ENCODE measurements at places on chromosomes 7 and 10.
A peak's percentile ranks its signal among the peaks of the same experiment; 100 is the strongest.

GRCh38 chr7:148773334-148773733 lies 74.6 kb downstream of the CUL1 start:
- peaks cover 2% of the 10 kb centered on the region for H3K4me1 ChIP-seq
- H3K27me3 ChIP-seq = no peaks in the 10 kb centered on the region
- H3K36me3 ChIP-seq = peaks cover 17% of the 10 kb centered on the region

DNA sequence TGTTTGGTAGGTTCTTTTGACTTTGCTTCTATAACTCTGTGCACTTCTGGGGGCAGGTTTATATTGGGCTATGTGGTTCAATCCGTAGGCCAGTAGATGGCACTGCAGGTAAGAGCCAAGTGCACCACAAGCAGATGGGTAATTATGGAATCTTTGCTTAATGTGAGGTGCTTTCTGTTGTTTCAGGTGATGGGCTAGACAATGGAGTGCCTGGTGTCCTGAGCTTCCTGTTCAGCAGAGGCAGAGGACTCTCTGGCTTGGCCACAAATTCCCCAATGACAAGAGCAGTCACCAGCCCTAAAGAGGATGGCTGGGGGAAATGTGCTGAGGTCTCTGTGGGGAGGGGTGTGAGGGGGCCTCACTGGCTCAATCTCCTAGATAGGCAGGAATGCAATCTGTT lies 455.0 kb downstream of the CCSER2 start:
- no peaks in the 10 kb centered on the region for H3K4me1 ChIP-seq
- peaks cover 26% of the 10 kb centered on the region for H3K27me3 ChIP-seq
- no peak overlapping the region for H3K27ac ChIP-seq
- no peak for DNase-seq

GRCh38 chr10:17216217-17216900 lies 11.7 kb upstream of the VIM start:
- no peak overlapping the region for H3K4me3 ChIP-seq
- H3K27ac ChIP-seq = peak overlapping the region; percentile 44
- no peaks in the 10 kb centered on the region for H3K36me3 ChIP-seq
- DNase-seq = no peak

GRCh38 chr10:113709221-113709838 lies 29.6 kb downstream of the CASP7 start:
- no peak for DNase-seq
- peaks cover 3% of the 10 kb centered on the region for H3K36me3 ChIP-seq
- no peaks in the 10 kb centered on the region for H3K27me3 ChIP-seq
- peaks cover 29% of the 10 kb centered on the region for H3K4me1 ChIP-seq
- no peak overlapping the region for H3K27ac ChIP-seq

- no peak overlapping the region for H3K27ac ChIP-seq
- no peaks in the 10 kb centered on the region for H3K4me1 ChIP-seq
- H3K4me3 ChIP-seq = no peak overlapping the region
- H3K27me3 ChIP-seq = peaks cover 60% of the 10 kb centered on the region
- H3K36me3 ChIP-seq = no peaks in the 10 kb centered on the region
Observed at GRCh38 chr10:7457478-7458316, 46.9 kb upstream of the SFMBT2 start.

DNA sequence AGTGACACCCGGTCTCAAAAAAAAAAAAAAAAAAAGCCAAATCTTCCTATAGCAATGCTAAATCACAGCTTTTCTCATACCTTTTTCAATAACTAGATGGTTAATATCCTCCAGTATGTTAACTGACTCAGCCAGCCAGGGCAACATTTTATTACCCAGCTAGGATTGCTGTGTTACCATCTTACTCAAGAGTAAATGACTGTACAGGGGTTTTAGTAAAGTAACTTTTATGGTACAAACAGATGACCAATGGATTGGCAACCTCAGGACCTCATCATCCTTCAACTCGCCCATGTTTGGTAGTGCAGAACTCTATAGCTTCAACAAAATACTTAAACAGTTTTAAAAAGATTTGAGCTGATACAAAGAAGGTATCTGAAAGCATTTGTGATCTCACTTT lies 59.5 kb downstream of the HBP1 start:
- H3K27ac ChIP-seq = no peak overlapping the region
- H3K4me1 ChIP-seq = no peaks in the 10 kb centered on the region
- H3K4me3 ChIP-seq = no peak overlapping the region
- peaks cover 12% of the 10 kb centered on the region for H3K36me3 ChIP-seq
- DNase-seq = no peak

- peak overlapping the region; percentile 95 for H3K27ac ChIP-seq
- DNase-seq = no peak
- H3K36me3 ChIP-seq = no peaks in the 10 kb centered on the region
- H3K4me3 ChIP-seq = peak overlapping the region; percentile 71
Observed at GRCh38 chr7:1040790-1041189, 3.6 kb upstream of the GPR146 start.

- H3K27me3 ChIP-seq = peaks cover 29% of the 10 kb centered on the region
- H3K27ac ChIP-seq = no peak overlapping the region
- DNase-seq = no peak
- no peak overlapping the region for H3K4me3 ChIP-seq
Observed at GRCh38 chr10:113402602-113403001, 150.3 kb upstream of the HABP2 start.

- H3K4me1 ChIP-seq = peaks cover 7% of the 10 kb centered on the region
- DNase-seq = no peak
- no peak overlapping the region for H3K4me3 ChIP-seq
- H3K36me3 ChIP-seq = peaks cover 2% of the 10 kb centered on the region
- no peaks in the 10 kb centered on the region for H3K27me3 ChIP-seq
Observed at GRCh38 chr7:111405621-111406020, 156.7 kb downstream of the IMMP2L start.

DNA sequence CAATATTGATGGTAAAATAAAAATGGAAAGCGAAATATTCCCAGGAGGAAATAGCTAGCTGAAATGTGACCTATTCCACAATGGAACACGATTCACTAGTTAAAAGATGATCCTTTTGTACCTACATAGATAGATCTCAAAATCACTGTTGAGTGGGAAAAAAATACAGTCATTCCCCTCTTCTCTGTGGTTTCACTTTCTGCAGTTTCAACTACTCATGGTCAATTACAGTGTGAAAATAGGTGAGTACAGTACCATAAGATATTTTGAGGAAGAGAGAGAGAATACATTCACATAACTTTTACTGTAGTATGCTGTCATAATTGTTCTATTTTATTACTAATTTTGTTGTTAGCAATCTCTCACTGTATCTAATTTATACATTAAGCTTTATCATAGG lies 56.0 kb upstream of the COL13A1 start:
- peaks cover 20% of the 10 kb centered on the region for H3K4me1 ChIP-seq
- H3K27me3 ChIP-seq = peaks cover 19% of the 10 kb centered on the region
- H3K4me3 ChIP-seq = no peak overlapping the region
- no peak for DNase-seq
- no peak overlapping the region for H3K27ac ChIP-seq

GRCh38 chr7:44661233-44661632 lies 54.8 kb downstream of the OGDH start:
- H3K4me1 ChIP-seq = peaks cover 10% of the 10 kb centered on the region
- no peak overlapping the region for H3K4me3 ChIP-seq
- H3K27ac ChIP-seq = no peak overlapping the region
- no peak for DNase-seq

- H3K4me3 ChIP-seq = peak overlapping the region; percentile 97
- H3K4me1 ChIP-seq = peaks cover 11% of the 10 kb centered on the region
- DNase-seq = peak; percentile 90
- no peaks in the 10 kb centered on the region for H3K27me3 ChIP-seq
Observed at GRCh38 chr10:73730153-73730906, 13.8 kb upstream of the SEC24C start.

DNA sequence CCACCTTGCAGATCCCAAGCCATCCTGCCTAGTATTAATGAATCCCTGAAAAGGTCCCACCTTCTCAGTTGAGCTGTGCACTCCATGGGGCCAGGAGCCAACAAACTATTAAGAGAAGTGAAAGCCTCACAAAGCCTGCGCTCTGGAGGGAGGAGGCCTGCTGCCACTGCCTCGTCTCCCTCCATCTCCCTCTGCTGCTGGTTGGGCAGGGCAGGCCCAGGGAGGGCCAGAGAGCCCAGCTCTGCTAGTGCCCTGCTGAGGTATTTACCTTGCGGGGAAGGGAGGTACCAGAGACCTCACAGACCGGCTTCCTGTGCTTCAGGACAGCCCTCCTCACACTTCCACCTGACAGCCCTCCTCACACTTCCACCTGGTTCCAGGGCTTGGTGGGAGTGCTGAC lies 171.5 kb downstream of the SH3PXD2A start:
- H3K4me1 ChIP-seq = peaks cover 21% of the 10 kb centered on the region
- no peaks in the 10 kb centered on the region for H3K27me3 ChIP-seq
- H3K4me3 ChIP-seq = no peak overlapping the region
- H3K36me3 ChIP-seq = no peaks in the 10 kb centered on the region
- no peak overlapping the region for H3K27ac ChIP-seq

- peak overlapping the region; percentile 20 for H3K27ac ChIP-seq
- no peak overlapping the region for H3K4me3 ChIP-seq
- H3K4me1 ChIP-seq = peaks cover 23% of the 10 kb centered on the region
- DNase-seq = no peak
- H3K36me3 ChIP-seq = no peaks in the 10 kb centered on the region
Observed at GRCh38 chr10:48287417-48288391, 13.2 kb upstream of the FRMPD2 start.

DNA sequence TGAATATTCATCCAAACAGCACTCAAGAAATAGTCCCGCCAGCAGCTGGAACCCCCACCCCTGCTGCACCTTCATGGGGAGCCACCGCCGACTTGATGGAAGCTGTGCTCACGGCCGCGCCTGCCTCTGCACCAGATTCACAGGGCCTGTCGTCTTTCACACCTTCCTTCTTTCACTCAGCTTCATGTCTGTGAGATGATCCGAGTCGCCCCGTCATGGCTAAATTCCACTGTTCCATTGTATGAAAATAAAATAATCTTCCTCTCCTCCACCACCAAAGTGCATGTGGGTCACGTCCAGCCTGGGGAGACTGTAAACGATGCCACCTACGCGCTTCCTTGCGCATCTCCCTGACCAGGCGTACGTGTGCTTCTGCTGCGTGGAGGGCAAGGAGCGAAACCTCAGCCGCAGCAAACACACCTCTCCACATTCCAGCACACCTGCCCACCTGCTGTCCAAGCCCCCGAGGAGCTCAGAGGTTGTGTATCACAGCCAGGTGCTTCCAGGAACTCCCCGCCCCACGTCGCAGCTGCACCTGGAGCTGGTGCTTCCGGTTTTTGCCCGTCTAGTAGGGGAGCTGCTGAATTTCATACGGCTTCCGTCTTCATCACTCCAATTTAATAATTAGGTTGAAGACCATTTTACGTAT lies 137.0 kb downstream of the PTPRN2 start:
- DNase-seq = no peak
- no peak overlapping the region for H3K27ac ChIP-seq
- H3K4me3 ChIP-seq = no peak overlapping the region
- no peaks in the 10 kb centered on the region for H3K4me1 ChIP-seq
- no peaks in the 10 kb centered on the region for H3K36me3 ChIP-seq

- no peak overlapping the region for H3K4me3 ChIP-seq
- no peak overlapping the region for H3K27ac ChIP-seq
- peaks cover 20% of the 10 kb centered on the region for H3K27me3 ChIP-seq
- H3K4me1 ChIP-seq = peaks cover 9% of the 10 kb centered on the region
Observed at GRCh38 chr7:88310956-88311674, 4.4 kb upstream of the STEAP4 start.

DNA sequence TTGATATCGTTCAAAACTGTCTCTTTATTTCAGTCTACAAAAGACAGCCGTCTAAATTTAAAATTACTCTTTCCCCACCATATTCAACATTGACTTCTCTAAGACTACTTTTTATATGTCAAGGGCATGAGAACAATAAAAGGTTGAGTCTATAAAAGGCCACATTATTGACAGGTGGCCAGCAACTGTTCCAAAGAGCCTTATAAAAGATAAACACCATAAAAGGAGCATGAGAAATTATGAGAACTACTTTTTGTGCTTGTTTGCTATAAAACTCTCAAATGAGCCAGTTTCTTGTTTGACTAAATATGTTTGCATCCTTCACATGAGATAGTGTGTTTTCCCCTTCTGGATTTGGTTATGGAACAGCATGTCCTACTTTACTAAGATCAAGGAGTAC lies 189.2 kb downstream of the THSD7A start:
- H3K4me3 ChIP-seq = no peak overlapping the region
- H3K4me1 ChIP-seq = no peaks in the 10 kb centered on the region
- no peak overlapping the region for H3K27ac ChIP-seq
- H3K27me3 ChIP-seq = no peaks in the 10 kb centered on the region
